ENCODE measurements at places on chromosomes 4 and X. TPM values are rescaled to one million over a fixed set of nuclear protein-coding genes. Genes with fewer than 3 reads are reported as not detected.

CTSO gene
- total RNA-seq: 3.7 TPM

CDKL2 gene
- 1.1 TPM for total RNA-seq

APELA gene
- total RNA-seq: not detected

RGN gene
- not detected for total RNA-seq

SPARCL1 gene
- total RNA-seq: not detected

TKTL2 gene
- total RNA-seq: not detected

TBC1D9 gene
- total RNA-seq: 7.5 TPM

TLR2 gene
- 0.10 TPM for total RNA-seq

EMCN gene
- total RNA-seq: not detected

HPGDS gene
- total RNA-seq: 32.3 TPM

CXXC4 gene
- 0.03 TPM for total RNA-seq

SNCA gene
- 99.1 TPM for total RNA-seq

RBM46 gene
- not detected for total RNA-seq

CXCL10 gene
- total RNA-seq: not detected
